ENCODE measurements at places on chromosomes 6 and 20. TPM values are rescaled to one million over a fixed set of nuclear protein-coding genes. Genes with fewer than 3 reads are reported as not detected.

Gene TRAM2
- 4.8 TPM for total RNA-seq

Gene CPNE5
- 0.99 TPM for total RNA-seq

Gene ASF1A
- 66.8 TPM for total RNA-seq

Gene CBFA2T2
- 27.7 TPM for total RNA-seq

Gene SRMS
- total RNA-seq, result not detected

Gene HS3ST5
- total RNA-seq, result not detected

Gene WFDC10B
- total RNA-seq, result not detected

Gene HLA-DRB1
- total RNA-seq, result 11.8 TPM

- peak; percentile 84 for DNase-seq
- H3K4me1 ChIP-seq, result peaks cover 15% of the 10 kb centered on the region
- peak overlapping the region; percentile 73 for H3K27ac ChIP-seq
- H3K36me3 ChIP-seq, result peaks cover 8% of the 10 kb centered on the region
- H3K27me3 ChIP-seq, result peaks cover 39% of the 10 kb centered on the region
Measured at GRCh38 chr20:13221673-13222318, 722 bp downstream of the ISM1 start.

- no peaks in the 10 kb centered on the region for H3K36me3 ChIP-seq
- H3K4me1 ChIP-seq, result no peaks in the 10 kb centered on the region
- DNase-seq, result no peak
- no peak overlapping the region for H3K4me3 ChIP-seq
Measured at GRCh38 chr6:121876721-121877120, 441.3 kb downstream of the GJA1 start.

- H3K27ac ChIP-seq, result no peak overlapping the region
- DNase-seq, result no peak
- H3K27me3 ChIP-seq, result peaks cover 6% of the 10 kb centered on the region
- no peak overlapping the region for H3K4me3 ChIP-seq
Measured at GRCh38 chr6:137550535-137550934, 56.3 kb upstream of the OLIG3 start.

GRCh38 chr6:26034905-26035304, 52.3 kb upstream of the HFE start:
- peaks cover 46% of the 10 kb centered on the region for H3K4me1 ChIP-seq
- peak overlapping the region; percentile 88 for H3K4me3 ChIP-seq
- peaks cover 2% of the 10 kb centered on the region for H3K36me3 ChIP-seq
- peaks cover 3% of the 10 kb centered on the region for H3K27me3 ChIP-seq
- peak overlapping the region; percentile 98 for H3K27ac ChIP-seq

DNA sequence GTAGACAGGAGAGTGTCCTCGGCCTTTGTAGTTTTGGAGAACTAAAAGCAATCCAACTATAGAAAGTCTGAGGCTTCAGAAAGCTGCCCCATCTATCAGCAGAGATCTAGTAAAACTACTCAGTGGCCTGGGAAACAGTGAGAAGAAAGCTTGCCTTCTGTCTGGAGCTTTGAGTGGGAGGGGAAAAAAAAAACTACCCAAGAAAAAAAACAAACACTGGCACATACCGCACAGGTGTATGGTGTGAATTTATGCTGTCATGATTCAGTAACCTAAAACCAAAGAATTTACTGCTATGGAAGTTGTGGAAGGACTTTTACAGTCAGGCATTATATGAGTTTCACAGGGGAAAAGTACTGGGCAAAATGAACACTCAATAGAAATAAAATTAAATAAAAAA, 280.5 kb downstream of the ADGRB3 start:
- no peak for DNase-seq
- H3K4me1 ChIP-seq, result no peaks in the 10 kb centered on the region
- no peak overlapping the region for H3K4me3 ChIP-seq
- H3K27me3 ChIP-seq, result no peaks in the 10 kb centered on the region
- H3K36me3 ChIP-seq, result no peaks in the 10 kb centered on the region

GRCh38 chr20:57094252-57094891, 172.1 kb downstream of the BMP7 start:
- peaks cover 4% of the 10 kb centered on the region for H3K4me1 ChIP-seq
- H3K27ac ChIP-seq, result no peak overlapping the region
- no peaks in the 10 kb centered on the region for H3K36me3 ChIP-seq

DNA sequence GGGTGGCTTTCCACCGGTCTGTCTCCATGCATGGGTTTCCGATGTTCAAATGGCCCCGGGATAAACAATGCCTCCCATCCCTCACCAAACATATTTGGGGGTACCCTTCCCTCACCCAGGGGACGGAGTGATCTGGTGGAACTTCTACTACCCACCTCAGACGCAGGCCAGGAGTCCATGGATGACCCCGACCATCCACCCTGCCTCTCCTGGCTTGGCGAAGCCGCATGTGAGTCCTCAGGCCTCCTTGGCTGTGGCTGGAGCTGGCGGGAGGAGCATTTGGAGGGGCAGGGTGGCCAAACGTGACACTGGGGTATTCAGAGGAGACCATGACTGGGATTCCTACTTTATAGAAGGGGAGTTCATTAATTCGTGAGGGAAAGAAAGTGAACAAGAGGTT, 45.9 kb upstream of the FRMD1 start:
- H3K4me3 ChIP-seq, result no peak overlapping the region
- no peak for DNase-seq
- no peak overlapping the region for H3K27ac ChIP-seq

DNA sequence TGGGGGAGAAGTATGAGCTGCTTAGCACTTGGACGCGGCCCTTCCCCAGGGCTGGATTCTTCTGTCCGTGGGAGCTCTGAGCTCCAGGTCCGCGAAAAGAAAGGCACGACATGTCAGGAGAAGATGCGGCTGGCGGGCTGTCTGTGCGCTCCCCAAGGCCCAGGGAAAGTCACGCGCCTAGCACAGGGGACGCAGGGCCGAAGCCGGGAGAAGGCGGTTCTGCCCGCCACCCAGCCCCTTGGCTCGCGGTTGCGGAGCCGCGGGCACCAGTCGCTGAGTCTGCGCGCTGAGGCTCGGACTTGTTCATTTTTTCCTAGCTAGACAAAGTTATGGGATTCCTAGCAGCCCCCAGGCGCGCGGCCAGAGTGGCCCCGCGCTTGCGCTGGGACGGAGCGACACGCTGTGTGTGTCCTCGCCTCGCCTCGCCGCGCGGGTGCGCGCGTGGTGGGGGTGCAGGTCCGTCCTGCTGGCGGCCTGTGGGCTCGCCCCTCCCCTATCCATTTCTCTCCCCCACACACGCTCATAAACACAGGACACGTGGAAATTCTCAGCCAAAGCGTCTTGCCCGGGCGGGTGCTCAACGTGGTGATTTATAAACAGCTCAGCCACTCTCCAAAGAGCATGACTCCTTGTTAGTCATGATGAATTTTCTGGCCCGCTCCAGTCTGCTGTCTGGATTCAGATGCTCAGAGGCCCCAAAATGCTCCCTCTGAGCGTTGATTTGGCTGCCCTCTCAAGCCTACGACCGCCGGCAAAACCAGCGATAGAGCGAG, 1.9 kb upstream of the POU3F2 start:
- H3K27ac ChIP-seq, result peak overlapping the region; percentile 32
- DNase-seq, result peak; percentile 38
- H3K27me3 ChIP-seq, result peaks cover 82% of the 10 kb centered on the region
- peak overlapping the region; percentile 84 for H3K4me3 ChIP-seq
- peaks cover 1% of the 10 kb centered on the region for H3K36me3 ChIP-seq
- H3K4me1 ChIP-seq, result peaks cover 26% of the 10 kb centered on the region

DNA sequence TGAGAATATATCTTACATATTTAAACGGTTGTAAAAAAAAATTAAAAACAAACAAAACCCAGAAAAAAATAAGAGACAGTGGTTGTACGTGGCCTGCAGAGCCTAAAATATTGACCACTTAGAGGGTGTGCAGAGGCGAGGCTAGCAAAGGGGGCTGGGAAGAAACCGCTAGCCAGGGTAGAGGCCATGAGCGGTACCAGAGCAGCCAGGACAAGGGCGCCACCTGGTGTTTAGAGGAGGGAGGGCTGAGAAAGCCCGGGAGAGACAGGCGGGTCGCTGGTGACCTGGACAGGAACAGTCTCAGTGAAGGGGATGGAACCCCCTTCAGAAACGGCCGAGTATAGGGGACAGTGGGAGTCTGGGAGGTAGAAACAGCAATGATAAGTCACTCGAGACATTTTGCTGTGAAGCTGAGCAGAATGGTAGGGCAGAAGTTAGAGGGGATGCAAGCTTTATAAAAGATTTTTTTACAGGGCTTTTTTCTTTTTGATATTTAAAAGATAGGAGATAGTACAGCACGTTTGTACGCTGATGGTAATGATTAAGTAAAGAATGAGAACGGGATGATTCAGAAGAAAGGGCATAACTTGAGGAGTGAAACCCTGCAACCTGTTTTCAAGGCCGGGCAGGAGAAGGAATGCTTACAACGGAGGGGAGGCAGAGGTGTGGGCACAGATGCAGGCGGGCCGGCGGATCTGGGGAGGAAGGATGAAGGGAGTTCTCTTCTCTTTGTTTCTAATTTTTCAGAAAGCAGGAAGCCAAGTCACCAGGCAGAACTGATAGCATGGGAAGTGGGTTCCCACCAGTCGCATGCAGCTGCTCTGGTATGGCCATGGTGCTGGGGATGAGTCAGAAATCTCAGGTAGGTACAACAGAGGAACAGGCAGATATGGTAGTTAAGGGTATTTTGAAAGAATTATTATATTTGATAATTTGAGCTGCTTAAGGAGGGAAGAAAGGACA, 76.2 kb downstream of the FAM229B start:
- H3K4me3 ChIP-seq, result peak overlapping the region; percentile 72
- DNase-seq, result peak; percentile 81
- peaks cover 17% of the 10 kb centered on the region for H3K4me1 ChIP-seq
- H3K36me3 ChIP-seq, result no peaks in the 10 kb centered on the region
- H3K27ac ChIP-seq, result peak overlapping the region; percentile 78

DNA sequence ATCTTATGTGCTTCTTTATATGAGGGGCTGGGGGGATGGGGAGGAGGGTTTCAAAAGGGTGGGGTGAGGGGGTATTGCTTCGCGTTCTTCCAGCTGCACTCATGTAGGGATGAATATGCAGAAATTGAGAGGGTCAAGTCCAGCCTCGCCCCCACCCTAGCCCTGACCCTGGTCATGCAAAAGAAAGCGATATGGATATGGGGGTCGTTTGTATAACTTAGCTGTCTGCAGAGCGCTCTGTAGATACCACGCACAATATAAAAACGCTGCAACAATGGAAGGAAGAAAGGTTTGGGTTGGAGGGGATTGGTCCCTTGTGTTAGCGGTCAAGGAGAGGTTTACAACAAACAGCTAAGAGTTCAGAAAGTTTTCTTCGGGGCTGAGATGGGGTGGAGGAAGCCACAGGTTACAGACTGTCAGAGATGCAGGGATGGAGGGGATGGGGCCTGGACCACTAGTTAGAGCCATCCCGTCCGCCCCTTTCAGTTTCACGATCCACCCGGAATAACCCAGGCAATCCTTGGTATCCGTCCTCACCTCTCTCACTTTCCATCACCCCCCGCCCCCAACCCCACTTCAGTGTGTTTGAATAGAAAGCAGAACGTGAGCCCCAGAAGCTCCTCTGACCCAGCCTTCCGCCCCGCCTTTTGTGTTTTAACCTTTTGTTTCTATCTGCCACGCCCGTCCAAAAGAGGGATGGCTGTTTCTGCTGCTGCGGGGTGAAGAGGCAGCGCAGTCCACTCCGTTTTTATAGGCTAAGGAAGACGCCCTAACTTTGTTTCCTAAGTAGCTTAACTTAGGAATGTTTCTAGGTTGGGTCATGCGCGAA, 73.5 kb downstream of the SOX4 start:
- DNase-seq, result no peak
- no peak overlapping the region for H3K27ac ChIP-seq
- peaks cover 75% of the 10 kb centered on the region for H3K27me3 ChIP-seq
- H3K4me3 ChIP-seq, result peak overlapping the region; percentile 55

DNA sequence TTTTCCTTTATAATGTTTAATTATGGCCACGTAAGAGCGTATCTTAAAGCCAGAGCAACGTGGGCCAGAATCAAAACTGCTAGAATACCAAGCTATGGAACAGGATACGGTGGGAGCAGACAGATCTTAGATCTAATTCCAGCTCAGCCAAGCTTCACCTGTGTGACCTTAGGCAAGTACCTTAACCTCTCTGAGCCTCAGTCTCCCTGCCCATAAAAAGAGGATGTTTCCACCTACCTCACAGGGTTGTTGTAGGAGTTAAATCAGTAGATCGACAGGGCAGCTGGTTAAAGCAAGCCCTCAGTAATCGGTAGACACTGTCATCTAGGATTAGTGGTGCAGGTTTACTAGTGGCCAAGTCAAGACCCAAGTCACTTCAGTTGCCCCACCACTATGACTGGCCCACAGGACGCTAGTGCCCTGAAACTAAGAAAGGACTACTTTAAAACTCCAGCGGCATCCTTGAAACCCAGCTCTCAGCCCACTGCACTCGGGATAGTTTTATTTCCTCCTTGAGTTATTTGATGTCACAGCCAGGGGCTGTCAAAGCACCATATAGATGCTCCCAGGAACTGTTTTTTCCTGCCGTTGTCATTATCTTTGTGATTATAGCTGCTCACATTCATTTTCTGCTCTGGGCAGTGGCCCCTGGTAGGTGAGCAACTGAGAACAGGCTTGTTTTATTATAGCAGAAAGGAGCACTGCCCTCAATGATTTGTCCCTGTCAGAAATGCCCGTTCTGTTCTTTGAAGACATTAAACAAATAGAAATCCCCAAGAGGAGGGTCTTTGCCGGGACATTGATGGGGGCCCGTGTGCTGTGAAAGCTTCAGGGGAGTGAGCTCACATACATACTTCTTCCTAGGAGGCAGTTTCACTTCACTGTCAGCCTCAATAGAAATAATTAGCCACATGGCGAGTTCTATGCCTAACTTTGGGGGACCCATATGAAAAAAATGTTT, 63.1 kb downstream of the ISM1 start:
- H3K4me3 ChIP-seq, result no peak overlapping the region
- H3K27ac ChIP-seq, result no peak overlapping the region
- H3K4me1 ChIP-seq, result no peaks in the 10 kb centered on the region
- H3K27me3 ChIP-seq, result peaks cover 3% of the 10 kb centered on the region
- DNase-seq, result no peak

- no peaks in the 10 kb centered on the region for H3K36me3 ChIP-seq
- no peak overlapping the region for H3K27ac ChIP-seq
- no peaks in the 10 kb centered on the region for H3K4me1 ChIP-seq
Measured at GRCh38 chr20:30594112-30594511, 663.4 kb upstream of the DEFB115 start.

- no peaks in the 10 kb centered on the region for H3K27me3 ChIP-seq
- H3K27ac ChIP-seq, result no peak overlapping the region
- no peaks in the 10 kb centered on the region for H3K4me1 ChIP-seq
- H3K36me3 ChIP-seq, result no peaks in the 10 kb centered on the region
Measured at GRCh38 chr20:12068121-12068520, 150.4 kb downstream of the BTBD3 start.

DNA sequence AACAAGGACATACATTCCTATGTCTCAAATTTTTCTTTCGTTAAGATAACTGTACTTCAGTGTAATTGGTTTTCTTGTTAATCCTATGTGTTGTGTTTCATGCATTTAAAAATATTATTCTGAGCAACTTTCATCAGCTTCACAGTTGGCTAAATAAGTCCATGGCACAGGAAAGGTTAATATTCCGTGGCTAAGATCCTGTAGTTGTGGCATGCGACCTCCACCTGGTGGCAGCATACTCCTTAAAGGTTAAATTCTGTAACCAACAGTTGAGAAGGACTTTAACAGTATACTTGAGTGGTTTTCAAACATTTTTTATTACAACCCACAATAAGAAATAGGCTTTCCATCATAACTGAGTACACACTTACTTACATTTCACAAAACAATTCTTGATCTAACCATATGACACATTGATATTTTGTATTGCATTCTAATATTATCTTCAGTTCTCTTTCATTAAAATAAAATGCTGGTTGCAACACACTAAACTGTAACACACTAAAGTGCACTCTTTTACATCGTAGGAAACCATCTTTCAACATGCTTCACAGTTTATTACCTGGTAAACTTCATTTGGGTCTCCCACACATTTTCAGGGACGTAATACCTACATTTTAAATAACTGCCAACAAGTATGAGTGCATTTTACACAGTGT, 118.3 kb downstream of the SLX4IP start:
- H3K27me3 ChIP-seq, result no peaks in the 10 kb centered on the region
- H3K36me3 ChIP-seq, result peaks cover 3% of the 10 kb centered on the region
- H3K27ac ChIP-seq, result no peak overlapping the region

All from activated naive CD8-positive, alpha-beta T cell treated with anti-CD3 and anti-CD28 coated beads, Interleukin-2, amount 10 ng/mL, durations not matched to agents 7 days and 5 days (primary cell).